ENCODE measurements at places on chromosomes 4 and X.

DNA sequence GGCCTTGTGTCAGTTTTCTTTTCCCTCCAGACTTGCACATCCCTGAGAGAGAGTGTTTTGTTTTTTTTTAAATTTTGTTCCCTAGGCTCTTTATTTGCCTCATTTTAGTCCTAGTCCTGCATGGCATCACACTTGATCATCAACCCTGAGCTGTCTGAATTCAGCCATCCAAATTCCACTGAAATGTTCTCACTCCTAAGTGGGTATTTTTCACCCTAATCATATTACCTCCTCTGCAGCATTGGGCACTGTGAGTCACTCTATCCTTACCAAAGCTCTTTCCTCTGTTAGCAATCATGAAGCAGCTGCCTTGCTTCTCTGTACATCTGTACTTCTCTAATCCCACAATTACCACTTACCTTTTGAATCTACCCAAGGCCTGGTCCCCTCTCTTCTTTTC, 356.6 kb upstream of the MAGEB2 start:
- no peak for DNase-seq

GRCh38 chrX:154828016-154828408, 6.5 kb downstream of the SMIM9 start:
- no peak for DNase-seq

GRCh38 chr4:243426-243825, 61.8 kb downstream of the ZNF732 start:
- no peak for DNase-seq

DNA sequence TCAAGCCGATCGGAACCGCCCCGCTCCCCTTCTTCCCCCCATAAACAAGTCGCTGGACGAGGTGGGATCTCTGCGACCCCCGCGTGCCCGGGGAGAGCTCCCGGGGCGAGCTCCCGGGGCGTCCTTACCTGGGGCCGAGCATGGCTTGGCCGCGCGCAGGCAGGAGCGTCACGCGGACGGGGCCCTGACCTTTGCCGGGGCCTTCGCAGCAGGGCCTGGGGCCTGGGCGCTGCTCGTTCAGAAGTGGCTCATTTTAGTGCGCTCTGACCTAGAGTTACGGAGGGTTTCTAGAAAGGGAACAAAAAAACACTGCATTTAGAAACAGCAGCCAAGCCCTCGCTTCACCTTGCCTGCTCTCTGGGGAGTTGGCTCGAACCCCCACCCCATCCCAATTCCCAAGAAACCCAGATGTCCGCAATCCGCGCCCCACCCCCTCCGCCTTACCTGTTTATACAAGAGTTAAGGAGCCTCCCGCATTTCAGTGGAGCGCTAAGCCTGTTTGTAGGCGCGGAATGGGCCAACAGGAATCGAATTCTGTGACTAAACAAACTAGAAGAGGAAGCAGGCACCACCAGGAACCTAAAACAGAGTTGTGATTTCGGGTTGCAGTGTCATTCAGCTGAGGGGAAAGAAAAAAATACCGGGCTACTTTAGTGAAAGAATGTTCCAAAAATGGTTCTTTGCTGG, 814 bp upstream of the RBM47 start:
- no peak for DNase-seq

GRCh38 chrX:2398064-2398656, 102.6 kb downstream of the DHRSX start:
- no peak for DNase-seq

DNA sequence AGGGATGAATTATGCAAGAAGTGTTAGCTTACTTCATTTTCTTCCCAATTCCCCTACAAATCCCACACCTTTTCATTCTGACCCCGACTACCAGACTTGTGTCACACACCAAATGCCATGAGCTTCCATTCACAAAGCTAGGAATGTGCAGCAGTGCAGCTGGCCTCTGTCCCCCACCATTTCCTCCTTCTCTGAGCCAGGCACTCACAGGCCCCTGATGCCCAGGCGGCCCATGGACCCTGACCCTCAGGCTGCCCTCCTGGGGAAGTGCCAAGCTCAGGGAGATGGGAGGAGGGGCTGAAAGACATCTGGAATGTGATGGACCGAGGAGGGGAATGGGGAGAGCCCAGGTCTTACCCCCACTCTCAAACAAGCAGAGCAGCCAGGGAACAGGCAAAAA, 67.0 kb upstream of the BCOR start:
- DNase-seq, result no peak

GRCh38 chr4:9996319-9997110, 24.8 kb downstream of the SLC2A9 start:
- DNase-seq, result no peak

GRCh38 chrX:1336331-1336943, at the start of gene IL3RA:
Gene IL3RA (plus strand): TSS chrX:1336785. CDS start chrX:1341766, 4,981 bp downstream.
- no peak for DNase-seq

DNA sequence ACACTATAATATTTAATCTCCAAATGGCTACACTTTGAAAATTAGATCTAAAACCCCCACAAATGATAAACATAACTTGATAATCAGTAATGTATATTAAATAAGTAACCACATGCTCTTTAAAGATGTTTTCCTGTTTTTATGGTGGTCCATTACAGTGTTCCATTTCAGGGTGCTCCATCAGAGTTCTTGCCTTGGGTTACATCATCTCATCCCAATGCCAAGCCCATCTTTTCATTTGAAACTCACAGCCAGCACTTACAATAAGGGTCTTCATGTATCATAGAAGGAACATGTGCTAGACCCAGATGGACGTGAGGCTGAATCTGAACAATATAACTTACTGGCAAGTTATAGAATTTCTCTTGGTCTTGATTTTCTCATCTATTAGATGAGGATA, 10.5 kb upstream of the PAQR3 start:
- DNase-seq, result no peak

Data from DMS 273 treated with DMSO at 0.1 percent for 48 hours (cell line).